Choroid plexus epithelial cell (primary cell): ENCODE measurements at places on chromosomes 6 and 20.
A peak's percentile ranks its signal among the peaks of the same experiment; 100 is the strongest.

DNA sequence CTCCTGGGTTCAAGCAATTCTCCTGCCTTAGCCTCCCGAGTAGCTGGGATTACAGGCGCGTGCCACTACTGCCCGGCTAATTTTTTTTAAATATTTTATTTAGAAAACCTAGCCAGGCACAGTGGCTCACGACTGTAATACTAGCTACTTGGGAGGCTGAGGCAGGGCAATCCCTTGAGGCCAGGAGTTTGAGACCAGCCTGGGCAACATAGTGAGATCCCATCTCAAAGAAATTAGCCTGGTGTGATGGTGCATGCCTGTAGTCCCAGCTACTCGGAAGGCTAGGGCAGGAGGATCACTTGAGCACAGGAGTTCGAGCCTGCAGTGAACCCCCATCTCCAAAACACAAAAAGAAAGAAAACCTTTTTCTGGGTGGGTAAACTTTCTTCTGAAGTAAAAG, 2.4 kb downstream of the SLC44A4 start:
- DNase-seq, result no peak

DNA sequence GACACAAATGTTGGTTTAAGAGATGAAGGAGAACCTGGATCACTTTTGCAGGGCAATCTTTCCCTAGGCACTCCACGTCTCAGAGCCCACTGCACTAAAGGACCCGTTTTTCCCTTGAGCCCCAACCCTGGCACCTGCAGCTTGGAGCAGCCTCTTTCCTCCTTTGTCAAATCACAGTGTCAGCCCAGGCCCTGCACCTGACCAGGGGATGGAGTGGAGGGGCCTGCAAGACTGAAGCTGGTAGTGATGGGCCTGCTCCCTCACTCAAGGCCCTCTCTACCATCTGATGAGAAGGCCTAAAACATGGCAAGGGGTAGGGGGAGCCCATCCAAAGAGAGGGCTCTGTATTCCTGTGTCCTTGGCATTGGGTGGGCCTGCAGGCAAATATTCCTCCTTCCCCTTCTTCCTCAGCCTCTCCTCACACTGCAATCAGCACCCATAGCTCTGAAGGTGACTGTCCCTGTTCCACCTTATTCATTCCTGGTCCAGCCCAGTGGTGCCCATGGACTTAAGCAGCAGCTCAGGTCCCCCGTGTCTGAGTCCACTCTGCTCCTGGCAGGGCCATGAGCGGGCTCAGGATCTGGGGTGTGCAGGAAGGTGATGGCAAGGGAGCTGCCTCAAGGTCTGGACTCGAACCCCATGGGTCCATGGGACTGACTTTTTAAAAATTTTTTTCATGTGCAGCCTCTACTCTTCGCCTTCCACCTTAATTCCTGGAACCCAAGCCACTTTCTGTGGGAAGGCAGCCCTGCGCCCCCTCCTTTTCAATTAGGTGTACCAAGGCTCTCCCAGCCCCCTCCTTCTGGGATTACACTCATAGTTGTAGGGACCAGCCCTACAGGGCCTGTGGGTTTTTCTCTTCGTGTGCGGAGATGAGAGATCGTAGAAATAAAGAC, 6.7 kb downstream of the RAET1G start:
- no peak for DNase-seq

DNA sequence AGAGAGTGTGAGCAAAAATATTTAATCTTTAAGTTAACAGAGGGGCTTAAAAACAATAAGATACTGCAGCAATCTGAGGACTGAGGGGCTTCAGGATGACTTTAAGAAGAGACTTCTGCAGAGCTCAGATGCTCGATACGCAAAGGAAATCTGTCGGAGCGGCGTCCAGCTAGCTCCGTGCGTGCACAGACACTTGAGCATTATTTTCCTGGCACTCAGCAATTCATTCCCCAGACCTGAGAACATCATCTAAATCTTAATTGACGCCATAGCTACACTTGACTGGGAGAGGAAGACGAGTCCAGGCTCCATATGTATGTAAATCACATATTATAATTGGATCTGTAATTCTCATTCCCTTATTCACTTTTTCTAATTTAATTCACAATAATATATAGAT, 228.2 kb downstream of the SOD2 start:
- no peak for DNase-seq

DNA sequence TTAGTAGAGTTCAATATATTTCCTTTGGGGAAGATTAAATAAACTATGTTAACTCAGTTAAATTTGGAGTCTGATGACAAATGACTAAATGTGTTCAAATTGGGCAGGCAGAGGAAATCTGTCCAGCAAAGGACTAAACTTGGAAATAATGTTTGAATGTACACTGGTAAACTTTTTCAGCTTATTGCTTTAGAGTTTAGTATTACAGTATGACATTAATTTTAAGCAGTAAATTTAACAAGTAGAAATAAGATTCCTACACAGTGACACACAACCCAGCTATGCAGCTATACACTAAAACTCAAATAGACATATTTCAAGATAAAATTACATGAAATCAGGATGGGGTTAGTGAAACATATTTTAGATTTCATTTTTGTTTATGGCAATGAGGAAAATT, 42.6 kb upstream of the HDGFL1 start:
- peak; percentile 29 for DNase-seq

- DNase-seq, result no peak
These were observed 18.4 kb downstream of the NUDT3 start for GRCh38 chr6:34374069-34374468.

DNA sequence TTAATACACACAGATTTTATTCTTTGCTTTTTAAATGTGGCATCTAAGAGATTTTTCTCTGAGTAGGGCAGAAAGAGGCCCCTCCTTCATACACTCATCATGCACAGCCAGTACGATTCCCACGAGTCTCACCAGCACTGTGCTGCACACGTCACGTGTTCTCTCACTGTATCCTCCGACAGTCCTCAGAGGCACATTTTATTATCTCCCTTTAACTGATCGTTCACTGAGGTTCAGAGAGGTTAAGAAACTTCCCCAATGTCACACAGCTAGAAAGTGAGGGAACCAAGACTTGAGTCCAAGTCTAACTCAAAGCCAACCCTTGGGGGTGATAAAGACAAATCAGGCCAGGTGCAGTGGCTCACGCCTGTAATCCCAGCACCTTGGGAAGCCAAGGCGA, 142.5 kb downstream of the PREX1 start:
- no peak for DNase-seq

DNA sequence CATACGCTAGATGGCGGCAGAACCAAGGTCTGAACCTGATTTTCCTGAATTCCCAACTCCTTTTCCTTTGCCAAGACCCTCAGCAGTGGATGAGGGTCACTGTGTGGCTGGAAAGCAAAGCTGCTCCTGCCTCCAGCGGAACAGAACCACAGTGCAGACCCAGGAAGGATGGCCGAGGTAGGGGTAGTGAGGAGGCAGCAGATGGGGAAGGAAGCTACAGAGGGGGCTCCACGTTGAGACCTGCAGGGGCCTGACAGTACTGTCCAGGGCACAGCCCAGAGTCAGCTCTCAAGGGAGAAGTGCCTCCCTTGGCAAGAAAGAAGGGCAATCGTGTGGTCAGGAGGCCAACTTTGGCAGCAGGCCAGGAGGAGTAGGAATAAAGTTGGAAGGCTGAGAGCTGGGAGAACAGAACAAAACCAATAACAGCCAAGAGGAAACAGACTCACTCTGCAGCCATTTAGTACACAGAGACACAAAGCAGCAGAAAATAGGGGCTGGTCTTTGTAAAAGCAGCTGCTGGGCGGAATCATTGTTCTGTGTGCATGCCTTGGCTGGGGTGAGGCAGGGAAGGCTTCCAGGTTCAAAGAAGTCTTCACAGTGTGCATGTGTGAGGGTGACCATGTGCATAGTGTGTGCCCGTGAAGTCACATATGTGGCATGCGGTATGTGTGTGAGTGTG, 3.1 kb downstream of the GABRR2 start:
- peak; percentile 54 for DNase-seq

DNA sequence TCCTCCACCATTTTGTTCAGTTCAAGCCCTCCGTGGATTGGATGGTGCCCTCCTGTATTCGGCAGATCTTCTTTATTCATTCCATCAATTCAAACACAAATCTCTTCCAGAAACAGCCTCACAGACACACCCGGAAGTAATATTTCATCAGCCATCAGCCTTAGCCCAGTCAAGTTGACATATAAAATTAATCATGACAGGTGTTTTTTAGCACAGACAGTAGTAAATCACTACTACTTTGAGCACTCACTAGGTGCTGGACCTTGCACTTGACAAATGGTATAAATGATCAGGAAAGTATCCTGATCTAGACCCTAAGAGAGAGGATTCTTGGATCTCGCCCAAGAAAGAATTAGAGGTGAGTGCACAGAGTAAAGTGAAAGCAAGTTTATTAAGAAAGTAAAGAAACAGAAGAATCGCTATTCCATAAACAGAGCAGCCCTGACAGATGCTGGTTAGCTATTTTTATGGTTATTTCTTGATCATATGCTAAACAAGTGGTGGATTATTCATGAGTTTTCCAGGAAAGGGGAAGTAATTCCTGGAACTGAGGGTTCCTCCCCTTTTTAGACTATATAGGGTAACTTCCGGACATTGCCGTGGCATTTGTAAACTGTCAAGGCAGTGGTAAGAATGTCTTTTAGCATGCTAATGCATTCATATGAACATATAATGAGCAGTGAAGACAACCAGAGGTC, 194.6 kb upstream of the LAMP5 start:
- DNase-seq, result no peak

- DNase-seq, result no peak
These were observed 778 bp upstream of the ATF6B start for GRCh38 chr6:32128751-32129296.

- no peak for DNase-seq
These were observed 76.1 kb upstream of the PRL start for GRCh38 chr6:22372922-22373321.
